ENCODE measurements at places on chromosomes 11 and 22.
A peak's percentile ranks its signal among the peaks of the same experiment; 100 is the strongest.

- peak; percentile 95 for DNase-seq
Measured at GRCh38 chr11:67640021-67640757, 626 bp upstream of the TBX10 start.

- DNase-seq = no peak
Measured at GRCh38 chr11:38971141-38971540, 2373.1 kb upstream of the RAG2 start.

DNA sequence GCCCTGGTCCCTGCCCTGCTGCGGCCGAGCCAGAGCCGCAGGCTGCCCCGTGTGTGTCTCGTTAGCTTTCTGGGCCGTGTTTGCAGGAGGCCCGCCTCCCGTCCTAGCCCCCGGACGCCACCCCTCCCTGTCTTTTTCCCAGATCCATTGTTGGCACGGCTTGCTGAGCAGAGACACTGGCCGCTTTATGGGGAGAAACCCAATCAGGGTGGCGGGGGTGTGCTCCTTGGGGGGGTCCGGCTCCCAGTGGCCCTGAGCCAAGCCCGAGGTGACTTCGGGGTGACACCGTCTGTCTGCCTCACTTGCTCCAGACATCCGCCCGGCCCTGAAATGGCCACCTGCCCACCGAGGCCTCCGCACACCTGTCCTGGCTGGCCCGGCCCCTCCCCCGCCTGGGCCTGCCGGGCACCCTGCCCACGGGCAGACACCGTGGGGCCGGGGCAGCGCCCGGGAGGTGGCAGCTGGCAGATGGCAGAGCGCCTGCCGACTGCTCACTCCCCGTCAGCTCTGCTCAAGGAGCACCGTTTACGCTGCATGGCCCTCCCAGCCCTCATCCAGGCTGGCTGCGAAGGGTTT is 43.1 kb upstream of the PPARA start:
- no peak for DNase-seq

GRCh38 chr11:24005202-24005876 is 491.5 kb upstream of the LUZP2 start:
- no peak for DNase-seq

DNA sequence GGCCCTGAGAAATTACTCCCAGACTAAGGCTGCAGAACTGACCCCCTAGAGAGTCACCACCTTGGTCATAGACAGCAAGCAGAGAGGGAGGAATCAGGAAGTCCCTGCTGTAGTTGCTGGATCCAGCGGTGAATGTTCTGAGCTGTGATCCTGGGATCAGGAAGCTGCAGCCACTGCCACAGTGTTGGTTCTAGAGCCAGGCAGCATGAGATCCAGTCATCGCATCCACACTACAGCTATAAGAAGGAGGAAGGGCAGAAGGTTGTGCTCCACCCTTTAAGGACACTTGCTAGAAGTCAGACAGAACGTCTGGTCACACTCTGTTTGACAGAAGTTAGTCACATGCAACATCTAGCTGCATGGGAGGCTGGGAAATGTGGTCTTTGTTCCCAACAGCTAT is 104.7 kb upstream of the OR4B1 start:
- DNase-seq = no peak

DNA sequence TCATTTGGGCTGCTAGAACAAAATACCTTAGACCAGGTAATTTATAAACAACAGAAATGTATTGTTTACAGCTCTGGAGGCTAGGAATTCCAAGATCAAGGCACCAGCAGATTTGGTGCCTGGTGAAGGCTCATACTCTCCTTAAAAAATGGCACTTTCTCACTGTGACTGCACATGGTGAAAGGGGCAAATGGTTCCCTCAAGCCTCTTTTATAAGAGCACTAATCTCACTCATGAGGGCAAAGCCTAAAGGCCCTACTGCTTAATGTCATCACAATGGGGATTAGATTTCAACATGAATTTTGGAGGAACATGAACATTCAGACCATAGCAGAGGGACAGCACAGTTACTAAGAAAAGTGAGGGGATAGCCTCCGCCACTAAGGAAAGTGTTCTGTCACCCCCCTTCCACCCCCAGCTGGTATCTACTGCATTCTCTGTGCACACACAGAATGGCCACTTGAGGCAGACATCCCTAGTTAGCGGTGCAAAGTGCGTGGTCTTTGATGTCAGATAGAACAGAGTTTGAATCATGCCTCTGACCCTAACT is 47.2 kb upstream of the CEP295 start:
- DNase-seq = no peak

DNA sequence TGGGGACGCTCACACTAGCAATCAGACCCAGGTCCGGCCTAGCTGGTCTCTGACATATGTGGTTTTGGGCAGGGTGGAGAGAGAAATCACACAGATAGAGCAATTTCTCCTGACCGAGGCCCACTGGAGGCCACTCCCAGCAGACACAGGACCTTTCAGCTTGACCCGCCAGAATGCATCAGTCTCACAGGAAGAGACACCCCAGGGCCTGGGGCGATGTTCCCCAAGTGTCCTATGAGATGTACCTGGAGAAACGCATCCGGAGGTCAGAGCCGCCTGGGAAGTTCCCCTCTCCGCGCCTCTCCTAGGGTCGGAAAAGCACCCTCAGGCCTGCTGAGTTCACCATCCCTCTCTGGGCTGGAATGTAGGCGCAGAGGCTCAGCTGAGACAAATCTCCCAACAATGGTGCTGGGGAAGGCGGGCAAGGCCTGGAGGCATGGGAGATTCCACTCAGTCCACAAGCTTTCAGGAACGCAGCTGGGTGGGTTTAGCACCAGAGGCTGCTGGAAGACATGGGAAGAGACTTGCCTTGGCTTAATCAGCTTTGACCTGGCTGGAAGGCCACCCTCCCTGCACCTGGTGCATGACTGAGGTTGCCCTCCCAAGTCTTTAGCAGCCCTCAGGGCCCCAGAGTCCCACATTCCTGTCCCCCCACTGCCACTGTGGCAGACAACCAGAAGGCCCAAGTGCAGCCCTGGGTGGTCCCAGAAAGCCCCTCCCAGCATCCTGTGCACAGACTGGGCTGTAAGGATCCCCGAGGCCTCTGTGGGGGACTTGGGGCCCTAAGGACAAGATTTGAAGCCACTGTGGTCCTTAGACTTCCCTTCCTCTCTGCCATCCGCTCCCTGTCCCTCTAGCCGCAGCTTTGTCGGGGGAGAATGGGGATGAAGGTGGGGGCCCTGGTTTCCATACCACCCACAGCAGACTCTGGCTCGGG is 57.5 kb downstream of the RTL6 start:
- DNase-seq = peak; percentile 33
